Gastrocnemius medialis (tissue), 4 donors: ENCODE measurements at places on chromosomes 7 and 10. TPM values are rescaled to one million over a fixed set of nuclear protein-coding genes. Genes with fewer than 3 reads are reported as not detected.

- H3K27ac ChIP-seq: no peak overlapping the region
- no peak overlapping the region for H3K4me3 ChIP-seq
- peaks cover 9% of the 10 kb centered on the region for H3K4me1 ChIP-seq
- no peak for DNase-seq
Observed at GRCh38 chr7:90955641-90956207, 308.5 kb upstream of the FZD1 start.

Gene BHLHA15
- total RNA-seq: 1.6 TPM

DNA sequence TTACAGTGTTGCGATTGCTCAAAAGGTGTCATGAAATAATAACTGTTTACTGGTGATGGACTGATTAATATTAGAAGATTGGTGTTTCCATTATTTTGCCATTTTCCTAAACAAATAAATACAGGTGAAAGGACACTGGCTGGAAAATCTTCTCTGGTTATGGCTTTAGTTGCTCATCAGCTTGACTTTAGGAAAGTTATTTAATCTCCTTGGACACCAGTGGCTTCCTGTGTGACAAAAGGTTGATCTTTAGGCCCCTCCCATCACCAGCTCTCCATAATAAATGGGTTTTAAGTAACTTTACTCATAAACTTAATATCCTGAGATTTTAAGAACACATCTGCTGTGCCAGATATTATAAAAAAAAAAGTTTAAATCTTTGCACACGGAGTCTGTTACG, 737 bp downstream of the CABCOCO1 start:
- H3K27ac ChIP-seq: no peak overlapping the region
- H3K4me1 ChIP-seq: no peaks in the 10 kb centered on the region
- H3K27me3 ChIP-seq: no peaks in the 10 kb centered on the region
- DNase-seq: no peak

DNA sequence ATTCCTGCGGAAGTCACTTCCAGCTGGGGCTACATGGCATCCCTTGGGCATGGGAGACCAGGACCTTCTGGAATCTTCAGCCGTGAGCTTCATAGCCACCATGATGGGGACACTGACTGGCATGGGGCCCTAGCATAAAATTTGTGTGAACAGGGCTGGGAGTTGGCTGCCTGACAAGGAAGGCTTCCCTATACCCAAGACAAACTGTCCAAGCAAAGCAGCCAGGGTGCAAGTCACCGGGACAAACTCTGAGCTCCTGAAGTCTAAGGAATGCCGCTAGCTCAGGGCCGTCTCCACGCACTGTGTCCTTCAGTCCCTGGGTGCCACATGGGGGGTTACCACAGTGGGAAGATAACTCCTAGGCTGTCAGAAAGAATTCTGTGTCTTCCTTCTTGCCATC, 627.4 kb downstream of the CALN1 start:
- no peaks in the 10 kb centered on the region for H3K4me1 ChIP-seq
- H3K27ac ChIP-seq: no peak overlapping the region
- no peaks in the 10 kb centered on the region for H3K27me3 ChIP-seq
- no peaks in the 10 kb centered on the region for H3K36me3 ChIP-seq

Gene RALA
- total RNA-seq: 11.6 TPM
